H4 (cell line): ENCODE measurements at places on chromosomes 16 and 17. TPM values are rescaled to one million over a fixed set of nuclear protein-coding genes. Genes with fewer than 3 reads are reported as not detected.

- no peak for DNase-seq
These were observed 45.2 kb upstream of the GSG1L start for GRCh38 chr16:28108590-28109247.

GRCh38 chr16:20862162-20862960 lies 37.8 kb downstream of the DCUN1D3 start:
- no peak for DNase-seq

GRCh38 chr17:50052241-50052796 lies 3.6 kb upstream of the ITGA3 start:
- no peak for DNase-seq

DNA sequence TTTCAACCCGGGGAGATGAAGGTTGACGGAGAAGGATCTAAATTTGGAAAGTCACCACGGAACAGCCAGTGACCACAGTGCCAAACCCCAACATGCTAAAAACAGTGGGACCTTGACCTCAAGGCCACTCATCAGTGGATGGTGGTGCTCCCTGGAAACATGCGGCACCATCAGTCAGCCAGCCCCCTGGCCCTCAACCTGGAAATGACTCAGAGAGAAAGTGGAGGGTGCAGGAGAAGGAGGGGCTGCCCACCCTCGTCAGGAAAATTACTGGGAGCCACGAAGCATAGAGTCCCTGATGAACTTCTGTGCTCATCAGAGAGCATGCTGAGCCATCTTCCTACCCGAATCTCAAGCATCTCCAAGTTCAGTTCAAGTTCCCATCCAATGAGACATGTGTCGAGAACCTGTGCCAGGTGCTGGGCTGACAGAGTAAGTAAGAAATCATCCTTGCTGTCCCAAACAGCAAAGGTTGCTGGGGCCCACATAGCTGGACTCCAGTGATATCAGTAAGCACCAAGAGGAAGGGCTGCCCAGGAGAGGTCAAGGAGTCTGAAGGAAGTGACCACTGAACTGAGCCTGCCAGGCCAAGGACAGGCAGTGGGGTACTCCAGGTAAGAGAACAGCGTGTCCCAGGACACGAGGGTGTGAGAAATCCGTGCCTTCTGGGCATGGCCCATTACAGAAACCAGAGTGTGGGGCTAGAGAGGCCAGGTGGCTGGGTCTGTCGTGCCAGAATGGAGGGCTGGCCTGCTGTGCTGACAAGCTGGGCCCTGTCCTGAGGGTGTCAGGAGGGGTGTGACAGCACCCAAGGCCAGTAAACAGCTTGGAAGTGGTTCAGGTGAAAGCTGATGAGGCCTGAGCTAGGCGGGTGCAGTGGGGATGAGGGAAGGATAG lies 5.2 kb downstream of the PECAM1 start:
- DNase-seq = peak; percentile 95

- peak; percentile 50 for DNase-seq
These were observed 19.3 kb downstream of the CD2BP2 start for GRCh38 chr16:30335598-30336474.

GRCh38 chr16:17561056-17561455 lies 90.3 kb upstream of the XYLT1 start:
- no peak for DNase-seq

DNA sequence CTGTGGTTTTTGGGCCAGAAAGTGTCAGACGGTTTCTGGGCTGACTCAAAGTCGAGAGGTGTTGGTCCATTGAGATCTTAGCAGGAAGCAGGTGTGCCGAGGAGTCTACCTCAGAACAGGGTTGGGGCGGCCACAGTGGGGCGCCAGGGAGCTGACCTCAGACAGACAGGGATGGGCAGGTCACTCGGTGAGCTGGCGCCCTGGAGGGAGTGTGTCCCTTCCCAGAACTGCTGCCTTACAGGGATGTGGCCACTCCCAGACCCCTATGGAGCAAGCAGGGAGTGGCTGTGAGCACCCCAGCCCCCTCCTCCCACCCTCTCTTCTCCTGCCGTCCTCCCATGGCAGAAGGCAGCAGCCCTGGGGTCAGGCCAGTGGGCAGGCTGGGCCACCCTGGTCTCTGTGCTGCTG lies 14.0 kb upstream of the DPEP1 start:
- DNase-seq = no peak

- DNase-seq = no peak
These were observed 41.1 kb downstream of the MYO18A start for GRCh38 chr17:29138971-29139691.

- peak; percentile 84 for DNase-seq
These were observed 5.2 kb downstream of the ITPRIPL2 start for GRCh38 chr16:19118938-19119431.

GRCh38 chr17:47742319-47743181 lies 9.5 kb downstream of the TBX21 start:
- no peak for DNase-seq

GRCh38 chr16:65579050-65579449 lies 457.2 kb upstream of the CDH11 start:
- DNase-seq = no peak

- no peak for DNase-seq
These were observed 21.2 kb downstream of the SAP30BP start for GRCh38 chr17:75688209-75688825.

- no peak for DNase-seq
These were observed 32.5 kb downstream of the PIMREG start for GRCh38 chr17:6476810-6477179.

The HBA2 gene
- total RNA-seq = 3.3 TPM in 1 of 2 replicates, not detected in the other

The CES4A gene
- total RNA-seq = not detected in 2 replicates

The ADAD2 gene
- total RNA-seq = not detected in 2 replicates
